ENCODE measurements at places on chromosomes 5 and 9.

DNA sequence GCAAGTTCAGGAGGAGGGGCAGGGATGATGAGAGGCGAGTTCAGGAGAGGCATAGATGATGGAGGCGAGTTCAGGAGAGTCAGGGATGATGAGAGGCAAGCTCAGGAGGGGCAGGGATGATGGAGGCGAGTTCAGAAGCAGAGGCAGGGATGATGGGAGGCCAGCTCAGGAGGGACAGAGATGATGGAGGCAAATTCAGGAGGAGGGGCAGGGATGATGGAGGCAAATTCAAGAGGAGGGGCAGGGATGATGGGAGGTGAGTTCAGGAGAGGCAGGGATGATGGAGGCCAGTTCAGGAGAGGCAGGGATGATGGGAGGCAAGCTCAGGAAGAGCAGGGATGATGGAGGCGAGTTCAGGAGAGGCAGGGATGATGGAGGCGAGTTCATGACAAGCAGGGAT is 17.8 kb upstream of the SPOCK1 start:
- DNase-seq = no peak

DNA sequence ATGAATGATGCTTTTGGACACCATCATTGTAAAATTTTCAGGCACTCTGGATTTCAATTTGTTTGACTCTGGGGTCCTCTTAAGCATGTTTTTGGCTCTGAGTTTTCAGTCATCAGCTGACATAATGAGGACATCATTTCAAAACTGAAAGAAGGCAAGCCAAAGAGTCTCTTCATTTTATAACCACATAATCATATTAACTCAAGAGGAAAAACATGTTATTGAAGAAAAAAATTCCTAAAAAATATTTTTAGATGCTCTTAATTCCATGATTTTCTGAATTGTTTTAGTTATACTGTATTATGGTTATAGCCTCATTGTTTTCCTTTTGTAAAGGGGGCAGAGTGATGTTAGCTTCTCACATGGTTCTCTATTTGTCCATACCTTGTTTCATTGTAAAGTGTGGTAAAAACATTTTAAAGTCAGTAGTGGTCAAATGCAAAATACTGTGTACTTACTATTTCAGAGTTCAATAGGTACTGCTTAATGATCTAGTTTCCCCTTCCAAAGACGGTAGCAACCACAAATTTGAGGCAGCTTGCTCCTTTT is 472.1 kb downstream of the DMRT2 start:
- DNase-seq = no peak

DNA sequence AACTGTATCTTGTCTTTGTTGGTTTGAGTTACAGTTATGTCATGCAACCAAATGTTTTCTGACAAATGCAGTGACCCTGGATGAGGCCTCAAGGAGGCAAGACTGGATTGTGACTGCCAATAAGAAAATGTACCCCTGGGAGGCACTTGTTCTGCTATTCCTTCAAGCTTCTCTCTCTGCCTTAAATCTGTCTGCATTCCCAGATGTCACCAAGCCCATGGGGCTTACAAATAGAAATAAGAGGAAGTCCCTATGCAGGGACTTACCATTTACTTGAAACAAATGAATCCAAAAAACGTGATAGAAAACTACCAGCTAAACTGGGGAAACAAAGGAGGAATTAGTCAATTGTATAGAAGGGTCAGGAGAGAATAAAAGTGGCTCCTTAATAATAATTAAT is 8.2 kb upstream of the PARP8 start:
- no peak for DNase-seq

- no peak for DNase-seq
These were observed 323.6 kb downstream of the NFIB start for GRCh38 chr9:13990331-13990730.

DNA sequence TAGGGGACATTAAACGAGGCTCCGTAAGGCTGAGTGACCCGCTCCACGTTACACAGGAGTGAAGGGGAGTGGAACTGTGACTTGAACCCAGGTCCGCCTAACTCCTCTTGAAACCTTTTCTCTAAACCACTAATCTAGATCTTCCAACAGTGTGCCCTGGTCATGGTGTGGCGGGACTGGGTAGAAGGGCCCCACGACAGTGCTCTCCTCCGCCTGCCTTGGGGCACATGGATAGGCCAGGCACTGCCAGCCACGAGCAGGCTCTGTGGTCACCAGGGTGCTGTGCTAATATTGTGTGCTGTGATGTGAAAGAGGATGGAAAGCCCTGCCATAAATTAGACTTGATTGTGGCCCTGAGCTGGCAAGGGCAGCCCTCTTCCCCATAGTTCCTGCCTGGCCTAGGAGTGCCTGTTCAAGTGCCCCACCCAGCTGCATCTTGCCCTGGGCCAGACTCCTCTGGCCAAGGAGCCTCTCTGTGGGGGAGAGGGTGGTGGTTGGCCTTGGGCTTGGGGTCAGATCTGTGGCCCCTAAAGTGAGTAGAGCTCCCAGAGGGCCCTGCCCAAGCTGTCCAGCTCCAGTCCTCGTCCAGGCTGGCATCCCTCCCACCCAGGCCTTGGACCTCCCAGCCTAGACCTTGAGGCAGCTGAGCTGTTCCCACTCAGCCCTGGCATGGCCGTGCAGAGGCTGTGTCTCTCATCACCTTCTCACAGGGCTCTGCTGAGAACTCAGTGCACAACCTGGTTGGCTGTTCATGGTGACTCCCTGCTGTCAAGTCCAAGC is 67.8 kb upstream of the TBC1D2 start:
- DNase-seq = peak; percentile 65

DNA sequence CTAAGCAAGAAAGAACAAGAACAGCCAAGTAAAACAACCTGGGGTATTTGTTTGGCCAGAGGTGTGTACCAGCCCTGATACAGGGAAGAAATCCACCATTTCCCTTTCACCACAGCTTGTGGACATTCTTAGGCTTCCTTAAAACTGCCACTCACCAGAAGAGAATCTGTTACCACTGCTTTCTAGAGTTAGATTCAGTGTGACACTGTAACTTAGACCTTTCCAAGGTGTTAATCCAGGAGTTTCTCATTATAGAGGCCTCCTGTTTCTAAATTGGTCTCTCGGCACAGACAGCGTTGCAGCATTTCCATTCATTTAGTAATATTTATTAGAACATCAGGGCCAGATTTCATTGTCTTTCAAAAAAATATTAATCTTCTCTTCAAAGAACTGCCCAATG is 55.0 kb downstream of the NIPAL4 start:
- no peak for DNase-seq

DNA sequence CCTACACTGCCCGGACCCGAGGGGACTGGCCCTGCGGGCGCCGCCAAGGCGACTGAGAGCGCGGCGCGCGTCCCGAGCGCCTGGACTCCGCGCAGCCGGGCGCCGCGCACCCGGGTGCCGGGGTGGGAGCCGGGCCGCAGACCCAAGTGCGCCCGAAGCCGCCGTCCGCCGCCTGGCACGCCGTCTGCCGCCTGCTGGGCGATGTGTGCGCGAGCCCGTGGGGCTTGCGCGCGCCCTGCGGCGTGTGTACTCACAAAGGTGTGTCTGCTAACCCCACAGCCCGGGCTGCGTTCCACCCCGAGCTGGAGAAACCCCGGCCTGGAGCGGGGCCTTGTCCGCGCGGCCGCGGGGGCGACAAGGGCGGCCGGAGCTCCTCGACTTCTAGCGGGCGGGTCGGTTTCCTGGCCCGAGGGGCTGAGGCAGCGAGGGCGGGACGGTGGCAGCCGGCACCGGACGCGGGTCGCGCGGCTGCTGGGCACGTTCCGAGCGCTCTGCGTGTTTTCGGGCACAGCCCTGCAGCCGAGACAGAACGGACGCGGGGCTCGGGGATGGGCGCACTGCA is 1.1 kb upstream of the ZSWIM6 start:
- DNase-seq = peak; percentile 93

GRCh38 chr9:18598969-18599368 is 125.0 kb downstream of the ADAMTSL1 start:
- no peak for DNase-seq

All from chondrocyte (in vitro differentiated cells).